ENCODE measurements at places on chromosomes 2 and 18.

- no peak for DNase-seq
Observed at GRCh38 chr2:177306550-177306949, 42.0 kb upstream of the NFE2L2 start.

DNA sequence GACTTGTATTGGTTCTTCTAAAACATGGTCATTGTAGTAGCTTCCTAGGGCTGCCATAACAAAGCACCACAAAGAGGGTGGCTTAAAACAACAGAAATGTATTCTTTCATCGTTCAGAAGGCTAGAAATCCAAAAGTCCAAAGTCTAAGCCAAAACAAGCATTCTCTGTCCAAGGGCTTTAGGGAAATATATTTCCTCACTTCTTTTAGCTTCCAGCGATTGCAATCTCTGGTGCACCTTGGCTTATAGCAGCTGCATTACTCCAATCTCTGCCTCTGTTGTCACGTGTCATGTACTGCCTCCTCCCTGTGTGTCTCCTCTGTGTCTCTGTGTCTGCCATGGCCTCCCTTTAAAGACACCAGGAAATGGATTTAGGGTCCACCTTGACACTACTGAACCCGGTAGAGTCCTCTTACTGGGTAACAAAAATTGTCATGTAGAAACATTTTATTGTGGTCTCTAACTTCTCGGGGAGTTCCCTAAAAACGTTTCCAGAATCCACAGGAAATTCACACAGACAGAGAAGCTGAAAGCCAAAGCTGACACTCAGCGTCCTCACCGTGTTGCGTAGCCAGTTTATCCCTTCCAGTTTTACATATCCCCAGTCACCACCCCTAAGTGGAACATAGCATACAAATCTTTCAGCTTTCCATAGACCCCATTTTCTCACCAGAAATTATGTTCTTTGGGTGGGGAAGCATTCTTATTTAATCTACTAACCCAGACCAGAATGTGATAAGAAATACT, 20.7 kb upstream of the TTN start:
- DNase-seq: no peak

DNA sequence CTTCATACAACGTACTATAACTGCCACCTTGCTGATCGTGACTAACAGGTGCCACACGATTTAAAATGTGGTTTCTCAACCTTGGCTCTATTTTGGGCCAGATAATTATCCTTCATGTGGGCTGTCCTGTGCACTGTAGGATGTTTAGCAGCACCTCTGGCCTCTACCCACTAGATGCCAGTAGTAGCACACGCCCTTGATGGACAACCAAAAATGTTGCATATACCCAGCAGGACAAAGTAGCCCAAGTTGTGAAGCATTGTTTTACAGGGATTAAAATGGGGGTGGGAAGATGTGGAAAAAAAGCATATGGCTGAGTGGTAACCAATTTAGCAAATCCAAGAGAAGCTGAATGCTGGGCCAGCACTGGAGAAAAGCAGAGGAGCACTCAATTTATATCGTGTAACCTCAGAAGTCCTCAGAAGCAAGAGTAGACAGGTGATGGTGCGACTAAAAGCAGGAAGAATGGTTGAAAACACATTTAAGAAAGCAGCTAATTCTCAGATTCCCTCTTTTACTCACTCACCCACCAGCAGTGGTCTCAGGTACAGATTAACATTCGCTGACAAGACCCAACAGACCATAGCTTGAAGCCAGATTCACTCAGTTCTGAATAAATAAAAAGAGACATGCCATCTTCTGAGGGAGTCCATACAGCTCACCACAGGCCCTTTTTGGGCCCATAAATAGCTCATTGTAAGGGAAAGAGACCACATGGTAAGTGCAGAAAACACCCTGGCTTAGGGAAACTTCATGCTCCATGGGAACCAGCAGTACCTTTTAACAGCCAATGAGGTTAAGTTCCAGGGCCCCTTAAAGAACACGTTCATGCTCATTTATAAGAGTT, 50.6 kb downstream of the RAPH1 start:
- no peak for DNase-seq

- no peak for DNase-seq
Observed at GRCh38 chr18:6205706-6206105, 209.0 kb downstream of the L3MBTL4 start.

GRCh38 chr2:178301649-178302238, 107.4 kb downstream of the OSBPL6 start:
- DNase-seq: no peak

DNA sequence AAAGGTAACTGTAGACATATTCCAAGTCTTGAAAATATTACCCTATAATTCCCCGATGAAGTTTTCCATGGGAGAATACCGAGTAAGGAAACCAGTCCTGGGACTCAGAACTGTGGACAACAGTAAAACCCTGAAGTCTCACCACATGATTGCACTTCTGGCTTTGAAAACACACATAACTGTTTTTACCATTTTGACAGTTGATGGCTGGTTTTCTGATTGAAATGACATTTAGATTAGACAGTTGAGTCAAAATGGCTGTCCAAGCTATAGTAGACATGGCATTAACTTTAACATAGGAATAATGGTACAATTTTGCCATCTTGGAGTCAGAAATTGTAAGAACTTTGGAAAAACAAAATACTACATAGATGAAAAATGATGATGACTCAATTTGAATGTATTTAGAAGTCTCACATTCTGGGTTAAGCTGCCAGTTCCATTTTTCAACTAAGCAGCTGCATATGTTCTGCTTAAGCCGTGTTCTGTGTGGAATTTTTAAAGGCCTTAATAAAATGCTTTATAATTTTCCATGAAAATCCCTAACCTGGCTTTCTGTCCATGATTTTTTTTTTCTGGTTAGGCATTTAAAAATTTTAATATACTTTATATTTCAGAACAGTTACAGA, 38.3 kb upstream of the WIPF1 start:
- DNase-seq: no peak

- DNase-seq: peak; percentile 83
Observed at GRCh38 chr2:95158891-95159619, 593 bp downstream of the ZNF514 start.

- no peak for DNase-seq
Observed at GRCh38 chr18:65704046-65704445, 46.8 kb upstream of the CDH7 start.

DNA sequence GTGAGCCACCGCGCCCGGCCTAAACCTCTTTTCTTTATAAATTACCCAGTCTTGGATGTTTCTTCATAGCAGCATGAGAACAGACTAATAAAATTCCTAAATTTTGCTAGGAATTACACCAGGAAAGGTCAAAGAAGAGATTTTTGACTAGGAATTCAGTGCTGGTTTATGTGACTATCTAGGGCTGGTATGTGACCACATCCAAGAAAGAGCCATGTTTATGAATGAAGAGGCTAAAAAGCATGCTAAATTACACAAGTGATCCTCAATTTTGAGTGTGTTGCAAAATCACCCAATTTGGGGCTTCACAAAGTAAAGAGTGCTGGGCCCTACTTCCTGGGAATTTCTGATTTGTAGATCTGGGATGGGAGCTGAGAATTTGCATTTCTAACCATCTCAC, 123.6 kb downstream of the CSRNP3 start:
- no peak for DNase-seq

DNA sequence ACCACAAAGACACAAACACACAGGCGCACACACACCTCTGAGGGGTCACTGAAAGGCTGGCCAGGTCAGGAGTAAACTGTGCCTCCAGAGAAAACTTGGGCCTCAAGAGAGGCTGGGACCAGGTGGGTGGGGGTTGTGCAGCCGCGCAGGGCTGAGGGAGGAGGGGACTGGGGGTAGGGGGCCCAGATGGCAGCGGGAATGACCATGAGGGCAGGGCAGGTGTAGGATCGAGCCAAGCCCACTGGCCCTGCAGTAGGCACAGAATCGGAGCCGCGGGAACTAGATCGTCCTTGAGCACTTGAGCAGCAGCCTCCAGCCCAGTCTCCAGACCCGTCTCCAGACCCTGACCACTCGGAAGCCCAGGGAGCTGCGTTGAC, 36.8 kb downstream of the ANKMY1 start:
- no peak for DNase-seq

DNA sequence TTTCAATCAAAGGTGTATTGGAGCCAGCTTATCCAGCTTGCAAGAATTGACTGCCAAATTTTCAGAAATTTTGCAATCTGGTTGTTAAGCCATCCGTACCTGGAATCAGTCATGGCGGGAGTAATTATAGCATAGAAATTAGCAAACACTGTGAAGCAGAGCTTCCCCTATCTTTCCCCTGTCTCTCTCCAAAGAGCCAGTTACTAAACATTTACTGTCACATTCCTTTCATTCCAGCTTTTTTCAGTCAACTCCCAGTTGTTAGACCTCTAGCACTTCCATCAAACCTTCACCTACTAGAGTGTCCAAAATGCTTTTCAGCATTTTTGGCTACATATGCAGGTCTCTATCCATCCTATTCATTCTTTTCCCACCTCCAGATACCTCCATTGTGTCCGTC, 137.4 kb downstream of the MC4R start:
- DNase-seq: no peak

- no peak for DNase-seq
Observed at GRCh38 chr2:173986805-173987204, 21.6 kb upstream of the SP3 start.

DNA sequence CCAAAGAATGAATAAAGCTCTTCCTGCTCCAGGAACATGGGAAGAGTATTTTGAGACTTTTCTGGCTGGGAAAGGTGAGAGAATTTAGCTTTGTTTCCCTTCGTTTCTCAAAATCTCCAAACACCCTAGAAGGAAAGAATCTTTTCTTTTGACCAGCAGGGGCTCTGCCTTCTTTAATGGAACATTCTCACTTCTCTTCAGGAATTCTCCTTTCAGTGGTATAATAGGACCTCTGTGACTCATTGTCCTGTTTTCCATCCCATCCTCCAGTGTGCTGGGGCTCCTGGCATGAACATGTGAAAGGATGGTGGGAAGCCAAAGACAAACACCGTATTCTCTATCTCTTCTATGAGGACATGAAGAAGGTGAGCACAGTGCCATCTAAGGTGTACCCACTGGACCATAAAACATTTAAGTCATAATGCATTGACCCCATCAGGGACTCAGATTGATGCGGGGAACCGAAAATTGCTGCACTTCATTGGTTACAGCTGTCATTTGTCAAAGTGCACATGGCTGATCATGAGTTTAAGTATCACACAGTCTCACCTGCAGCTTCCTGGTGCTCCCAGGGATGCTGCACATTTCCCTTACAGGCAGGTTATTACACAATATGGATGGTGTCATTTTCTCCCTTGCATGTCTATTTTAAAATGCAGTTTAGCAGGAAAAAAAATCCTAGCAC, 5.5 kb downstream of the SULT1C4 start:
- DNase-seq: no peak

DNA sequence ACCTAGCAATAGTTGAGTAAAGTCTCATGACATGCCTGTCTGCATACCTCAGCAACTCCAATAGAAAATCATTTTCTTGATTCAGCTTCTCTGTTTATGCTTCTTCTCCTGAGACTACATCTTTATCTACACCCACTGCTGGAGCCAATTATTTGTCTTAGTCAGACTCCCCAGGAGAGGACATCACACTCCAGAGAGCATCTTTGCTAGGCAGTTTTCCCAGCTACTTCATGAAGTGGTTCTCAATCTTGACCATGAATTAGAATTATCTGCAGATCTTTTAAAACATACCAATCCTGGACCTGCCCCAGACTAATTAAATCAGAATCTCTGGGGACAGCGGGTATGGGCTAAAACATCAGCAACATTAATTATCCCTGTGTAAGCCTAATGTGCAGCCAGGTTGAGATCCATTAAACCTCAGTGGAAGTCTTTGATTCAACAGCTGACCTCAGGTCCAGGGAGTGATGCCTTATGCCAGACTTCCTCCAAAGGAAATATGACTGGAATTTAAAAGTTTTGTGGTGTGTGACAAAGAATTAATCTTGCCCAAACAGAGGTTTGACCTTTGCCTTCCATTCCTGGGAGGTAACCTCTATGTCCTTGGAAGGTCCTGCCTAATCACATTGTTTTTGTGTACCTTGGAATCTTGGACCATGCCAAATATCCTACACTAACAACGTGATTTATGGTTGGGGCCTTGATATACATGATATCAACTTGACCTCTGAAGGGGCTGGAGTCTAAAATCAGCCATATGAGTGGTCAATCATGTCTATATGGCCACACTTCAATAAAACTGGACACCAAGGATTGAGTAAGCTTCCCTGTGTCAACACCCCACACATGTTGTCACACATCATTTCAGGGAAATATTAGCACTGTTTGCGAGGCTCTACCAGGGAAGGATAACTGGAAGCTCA, 99.3 kb upstream of the DNAJC10 start:
- DNase-seq: peak; percentile 19

DNA sequence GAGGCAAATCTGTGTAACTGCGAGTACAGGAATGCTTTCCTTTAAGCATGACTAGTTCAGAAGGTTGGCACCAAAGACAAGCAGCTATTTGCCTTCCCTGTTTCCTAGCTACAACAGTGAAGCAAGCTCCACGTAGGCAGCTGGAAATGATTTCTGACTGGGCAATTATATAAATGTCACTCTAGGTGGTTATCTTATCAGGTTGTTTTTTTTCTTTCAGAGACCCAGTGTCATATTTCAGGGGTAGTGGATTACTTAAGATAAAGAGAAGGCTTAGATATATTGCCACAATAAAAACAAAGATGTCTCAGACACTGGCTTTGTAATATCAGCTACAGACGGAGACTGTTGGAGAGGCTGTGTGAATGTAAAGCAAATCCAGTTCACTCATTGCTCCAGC, 748.9 kb upstream of the NXPH2 start:
- peak; percentile 12 for DNase-seq

DNA sequence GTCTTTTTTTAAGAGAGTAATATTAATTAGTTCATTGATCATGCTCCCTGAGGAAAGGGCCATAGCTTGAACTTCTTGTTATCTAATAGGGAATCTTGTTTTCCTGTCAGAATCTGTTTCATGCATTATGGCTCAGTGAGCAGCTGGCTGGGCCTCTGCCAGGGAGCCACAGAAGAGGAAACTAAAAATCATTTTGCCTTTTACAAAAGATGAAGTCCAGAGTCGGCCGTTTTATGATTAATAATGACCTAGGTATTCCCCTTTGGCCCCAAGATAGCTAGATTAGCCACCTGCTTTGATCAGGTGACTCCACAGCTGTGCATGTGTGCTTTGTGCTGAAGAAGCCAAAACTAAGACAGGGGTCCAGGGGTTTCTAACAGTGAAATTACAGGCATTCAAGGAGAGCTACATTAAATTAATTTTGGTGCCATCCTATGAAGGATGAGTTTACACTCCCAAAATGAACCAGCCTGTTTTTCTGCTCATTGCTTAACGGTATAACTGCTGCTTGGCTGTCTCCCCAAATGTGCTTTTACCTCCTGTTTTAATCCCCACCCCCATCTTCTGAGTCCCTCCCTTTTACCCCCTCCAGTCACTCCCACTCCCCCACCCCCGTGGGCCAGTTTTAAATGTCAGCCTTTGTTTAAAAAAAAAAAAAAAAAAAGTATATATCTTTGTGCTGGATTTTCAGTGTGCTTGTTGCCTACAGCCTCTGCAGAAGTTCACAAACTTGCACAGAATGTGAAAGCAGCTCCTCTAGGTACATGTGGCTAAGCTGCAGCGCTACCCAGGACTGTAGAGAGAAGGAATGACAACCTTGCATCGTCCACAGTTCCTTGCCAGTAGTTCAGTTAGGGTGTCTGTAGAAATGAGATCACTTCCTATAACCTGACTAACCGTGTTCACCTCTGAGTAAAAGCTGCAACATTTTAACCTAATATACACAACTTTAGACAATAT, 93.1 kb downstream of the CABLES1 start:
- DNase-seq: peak; percentile 9

Measured in right kidney (tissue), 9 donors.